ENCODE measurements at places on chromosomes 3 and 15.

DNA sequence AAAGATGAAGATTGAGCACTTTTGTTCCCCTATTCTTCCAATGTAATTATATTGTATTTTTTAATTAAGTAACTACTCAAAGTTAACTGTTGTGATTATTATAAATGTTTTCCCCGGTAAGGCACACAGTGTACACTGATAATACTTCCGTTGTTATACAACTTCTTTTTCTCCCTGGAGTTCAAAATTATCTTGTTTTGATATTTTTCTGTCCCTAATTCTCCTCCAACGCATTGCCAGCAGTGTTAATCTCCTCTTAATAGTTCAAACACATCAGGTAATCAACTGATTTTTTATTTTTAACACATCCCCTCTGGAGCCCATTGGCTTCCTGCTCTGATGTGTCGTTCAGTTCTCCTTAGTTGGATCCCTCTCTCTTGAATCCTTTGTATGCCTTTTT, 32.3 kb upstream of the MFSD1 start:
- no peak for DNase-seq

- no peak for DNase-seq
Measured at GRCh38 chr3:141526709-141527108, 39.9 kb downstream of the RASA2 start.

- no peak for DNase-seq
Measured at GRCh38 chr3:79253271-79253670, 514.5 kb downstream of the ROBO1 start.

DNA sequence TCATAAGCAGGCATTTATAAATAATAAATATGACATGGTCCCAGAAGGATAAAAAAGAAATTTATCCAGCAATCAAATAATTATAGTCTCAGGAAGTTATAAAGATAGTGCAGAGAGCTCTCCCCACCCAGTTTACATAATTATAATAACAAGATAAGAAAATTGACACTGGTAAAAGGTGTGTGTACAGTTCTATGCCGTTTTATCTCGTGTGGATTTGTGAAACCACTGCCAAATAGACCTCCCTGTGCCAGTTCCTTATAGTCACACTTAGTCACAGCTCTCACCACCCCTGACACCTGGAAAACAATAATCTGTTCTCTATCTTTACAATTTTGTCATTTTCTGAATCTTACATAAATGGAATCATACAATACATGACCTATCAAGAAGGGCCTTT, 320.1 kb downstream of the KBTBD8 start:
- no peak for DNase-seq

DNA sequence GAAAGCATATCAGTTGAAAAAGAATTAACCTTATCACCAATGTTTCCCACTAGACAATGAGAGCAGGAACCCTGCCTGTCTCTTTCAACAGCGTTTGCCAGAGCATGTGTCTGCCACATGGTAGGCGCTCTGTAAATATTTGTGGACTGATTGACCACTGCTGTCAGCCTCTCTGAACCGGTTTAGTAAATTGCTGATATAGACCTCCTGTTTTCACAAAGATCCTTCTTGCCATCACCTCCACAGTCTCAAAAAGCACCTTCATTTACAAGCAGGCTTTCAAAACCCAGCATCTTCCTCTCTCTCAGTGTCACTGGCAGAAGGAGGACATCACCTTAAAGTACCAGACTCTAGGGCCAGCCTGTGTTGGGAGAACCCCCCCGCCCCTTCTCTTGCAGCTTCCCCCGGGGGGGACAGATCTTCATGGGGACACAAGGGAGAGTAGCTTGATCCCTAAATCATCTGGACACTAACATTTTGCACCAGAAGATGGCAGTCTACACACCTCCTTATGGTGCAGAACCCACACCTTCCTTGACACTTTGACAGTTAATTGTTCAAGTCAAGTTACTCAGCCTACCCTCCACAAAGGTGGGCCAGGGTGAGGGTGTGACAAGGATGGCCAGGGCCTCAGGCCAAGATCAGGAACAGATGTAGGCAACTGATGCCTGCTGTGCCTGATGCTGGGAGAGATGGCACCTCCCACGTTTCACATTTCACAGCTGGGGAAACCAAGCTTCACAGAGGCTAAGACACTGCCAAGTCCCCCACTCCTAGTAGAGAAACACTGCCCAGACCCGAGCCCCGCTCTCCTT, 37.8 kb upstream of the USP3 start:
- DNase-seq = no peak

DNA sequence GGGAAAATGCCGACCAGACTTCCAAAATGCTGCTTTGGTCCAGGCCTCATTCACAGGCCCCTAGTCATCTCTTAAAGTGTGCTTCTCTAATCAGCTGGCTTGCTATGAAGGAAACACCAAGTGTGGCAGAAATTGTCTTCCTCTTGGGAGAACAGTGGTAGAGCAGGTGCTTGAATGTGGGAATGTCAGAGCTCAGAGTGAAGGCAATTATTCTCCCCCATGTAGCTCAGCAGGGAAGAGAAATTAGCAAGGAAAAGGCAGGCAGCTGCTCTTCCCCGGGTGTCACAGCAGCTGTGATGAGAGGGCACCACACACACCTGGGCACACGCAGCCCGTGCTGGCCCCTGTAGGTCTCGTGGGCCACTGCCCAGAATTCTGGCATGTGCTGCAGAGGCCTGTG, 358.5 kb downstream of the WDR72 start:
- DNase-seq = no peak

DNA sequence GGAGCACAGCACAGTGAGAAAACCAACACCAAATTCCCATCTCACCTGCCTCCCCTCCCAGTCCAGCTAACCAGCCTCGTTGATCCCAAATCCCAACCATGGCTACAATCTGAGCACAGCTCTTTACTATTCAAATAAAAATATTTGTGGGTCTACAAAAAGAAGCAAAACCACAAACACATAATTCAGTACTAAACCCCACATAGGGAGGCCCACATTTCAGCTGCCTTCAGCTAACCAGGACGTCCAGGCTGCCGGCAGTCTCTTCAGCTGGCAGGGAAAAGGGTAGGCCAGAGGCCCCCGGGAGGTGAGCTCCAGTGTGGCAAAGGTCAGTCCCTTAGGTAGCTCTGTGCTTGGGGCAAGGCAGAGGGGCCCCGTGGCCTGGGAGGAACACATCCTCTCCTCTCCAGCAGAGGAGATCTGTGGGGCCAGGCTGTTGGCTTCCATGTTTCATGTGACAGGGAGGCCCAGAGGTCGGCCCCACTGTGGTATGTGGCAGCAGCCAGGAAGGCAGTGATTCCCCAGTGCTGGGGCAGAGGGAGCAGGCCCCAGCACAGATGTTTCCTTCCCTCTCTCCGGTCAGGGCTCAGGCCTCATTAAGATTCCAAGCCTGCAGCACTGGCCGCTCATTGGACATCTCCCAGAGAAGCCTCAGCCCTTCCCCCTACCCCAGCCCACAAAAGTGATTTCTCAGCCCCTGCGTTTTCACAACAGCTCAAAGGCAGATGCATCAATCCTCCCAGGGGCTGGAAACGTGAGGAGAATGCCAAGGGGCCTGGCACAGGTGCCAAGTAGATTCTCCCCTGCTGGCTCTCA, 381.4 kb downstream of the NTRK3 start:
- DNase-seq = no peak

- no peak for DNase-seq
Measured at GRCh38 chr3:185797108-185797881, 27.5 kb downstream of the IGF2BP2 start.

Data from stimulated activated CD8-positive, alpha-beta memory T cell treated with anti-CD3 and anti-CD28 coated beads, Interleukin-12 subunit alpha, Interleukin-12 subunit beta, amount 100 ng/mL, for 4 hours (primary cell).